ENCODE measurements at places on chromosomes 2 and 18.

- no peak for DNase-seq
Measured at GRCh38 chr2:85388878-85389538, 21.2 kb downstream of the CAPG start.

DNA sequence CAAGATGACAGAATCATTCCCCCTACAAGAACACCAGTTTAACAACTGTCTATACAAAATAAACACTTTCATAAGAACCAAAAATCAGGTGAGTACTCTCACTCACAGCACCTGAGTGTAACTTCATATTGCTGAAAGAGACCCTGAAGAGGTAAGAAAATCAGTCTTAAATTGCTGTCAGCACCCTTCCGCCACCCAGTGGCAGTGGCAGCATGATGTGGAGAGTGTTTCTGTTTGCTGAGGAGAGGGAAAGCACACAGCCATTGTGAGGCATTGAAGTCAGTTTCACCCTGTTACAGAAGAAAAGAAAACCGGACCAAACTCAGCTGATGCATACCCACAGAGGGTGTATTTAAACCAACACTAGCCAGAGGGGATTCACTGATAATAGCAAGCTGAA is 1240.8 kb upstream of the CRIM1 start:
- DNase-seq = peak; percentile 58

- DNase-seq = no peak
Measured at GRCh38 chr2:156124458-156124857, 208.1 kb downstream of the NR4A2 start.

DNA sequence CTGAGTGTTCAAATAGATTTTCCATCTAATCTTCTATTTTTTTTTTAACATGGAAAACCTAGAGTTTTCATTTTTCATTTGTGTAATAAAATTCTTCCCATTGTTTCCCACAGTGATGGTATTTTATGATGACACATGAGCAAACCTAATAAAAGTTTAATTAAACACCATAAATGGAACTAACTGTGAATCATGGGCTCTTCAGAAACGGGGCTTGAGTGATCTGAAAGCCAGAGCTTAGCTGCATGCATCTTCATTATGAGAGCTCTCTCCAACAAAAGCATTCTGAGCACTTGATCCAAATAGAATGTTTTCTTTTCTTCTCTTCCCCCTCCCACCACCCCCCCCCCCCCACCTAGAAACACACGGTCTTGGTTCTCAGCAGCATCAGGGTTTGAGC is 82.1 kb upstream of the REV1 start:
- DNase-seq = no peak

DNA sequence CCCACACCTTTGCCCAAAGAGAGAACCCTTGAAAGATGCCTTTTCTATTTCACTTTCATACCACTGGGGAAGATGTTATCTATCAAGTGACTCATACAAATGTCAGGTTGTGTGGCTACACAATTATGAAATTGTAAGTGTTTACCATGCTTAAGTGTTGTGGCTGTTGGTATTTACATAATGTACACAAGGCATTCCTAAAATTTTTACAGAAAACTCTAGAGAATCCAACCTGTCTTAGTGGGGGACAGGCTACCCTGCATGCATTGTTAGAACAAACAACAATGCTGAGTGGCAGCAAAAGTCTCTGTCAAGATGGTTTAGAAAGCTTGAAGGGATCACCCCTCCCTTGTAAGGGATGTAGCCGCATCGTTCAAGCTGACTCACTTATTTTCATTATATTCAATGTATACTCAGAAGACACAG is 5.5 kb upstream of the MGAT4A start:
- DNase-seq = no peak

Data from GM23338 (cell line).